ENCODE measurements at places on chromosomes 3 and 15.

- no peak for DNase-seq
These were observed 691.5 kb upstream of the CCDC54 start for GRCh38 chr3:106685745-106686144.

DNA sequence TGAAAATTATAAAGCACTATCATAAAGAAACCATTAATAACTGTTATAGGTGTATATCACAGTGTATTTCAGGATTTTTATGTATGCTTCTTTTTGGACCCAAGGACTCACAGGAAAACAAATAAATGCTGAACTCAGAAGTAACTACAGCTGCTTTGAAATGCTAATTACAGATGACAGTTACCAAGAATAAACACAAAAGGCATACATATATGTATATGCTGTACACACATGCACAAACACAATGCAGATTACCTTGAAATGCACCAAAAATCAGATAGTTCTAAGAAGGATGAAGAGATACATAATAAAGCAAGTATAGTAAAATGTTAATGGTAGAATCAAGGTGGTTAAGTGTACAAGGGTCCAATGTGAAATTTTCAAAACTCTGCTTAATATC lies 52.2 kb downstream of the ZNF280D start:
- DNase-seq = no peak

DNA sequence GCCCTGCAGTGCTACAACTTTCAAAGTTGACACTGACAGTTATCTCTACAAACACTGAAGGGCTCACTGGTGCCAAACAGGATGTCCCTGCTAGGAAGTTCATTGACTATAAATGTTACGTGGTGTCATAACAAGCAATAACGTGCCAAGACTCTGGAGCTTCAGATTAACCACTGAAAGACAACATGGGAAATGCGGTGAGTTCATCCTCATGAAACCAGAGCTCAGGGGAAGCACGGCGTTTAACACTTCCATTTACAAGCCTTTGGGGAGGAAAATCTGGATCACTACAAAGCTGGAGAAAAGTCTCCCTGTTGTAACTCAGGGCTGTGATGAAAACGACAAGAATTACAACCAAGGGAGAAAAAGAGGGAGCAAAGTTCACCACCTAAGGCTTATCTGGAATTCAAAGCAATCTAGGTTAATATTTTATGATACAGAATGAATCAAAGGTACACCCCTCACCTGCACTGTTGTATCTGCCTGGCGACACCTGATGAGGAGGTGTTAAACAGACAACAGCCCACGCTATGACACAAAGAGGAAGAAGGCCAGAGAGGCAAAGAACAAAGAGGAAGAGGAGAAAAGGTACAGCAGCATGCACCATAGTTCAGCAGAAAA lies 27.0 kb downstream of the SHQ1 start:
- no peak for DNase-seq

DNA sequence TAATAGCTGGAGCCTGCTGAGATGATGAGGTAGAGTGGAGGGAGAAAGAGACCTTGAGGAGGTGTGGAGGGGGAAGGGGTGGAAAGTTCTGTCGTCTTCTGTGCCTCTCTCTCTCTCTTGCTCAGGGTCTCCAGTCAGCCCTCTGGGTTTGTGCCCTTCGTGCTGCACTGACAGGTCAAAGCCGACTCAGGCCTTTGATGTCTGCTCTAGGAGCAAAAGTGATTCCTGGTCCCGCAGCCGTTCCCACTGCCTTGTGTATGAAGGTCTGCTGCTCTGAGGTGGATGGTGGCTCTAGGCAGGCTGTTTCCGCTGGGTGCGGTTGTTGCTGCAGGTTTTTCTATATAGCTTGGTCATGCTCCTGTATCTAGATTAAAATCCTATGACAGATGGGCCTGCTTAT lies 89.4 kb downstream of the IGF1R start:
- no peak for DNase-seq

GRCh38 chr15:101203607-101204189 lies 48.1 kb downstream of the CHSY1 start:
- no peak for DNase-seq

- no peak for DNase-seq
These were observed 10.7 kb upstream of the BBX start for GRCh38 chr3:107512108-107512507.

DNA sequence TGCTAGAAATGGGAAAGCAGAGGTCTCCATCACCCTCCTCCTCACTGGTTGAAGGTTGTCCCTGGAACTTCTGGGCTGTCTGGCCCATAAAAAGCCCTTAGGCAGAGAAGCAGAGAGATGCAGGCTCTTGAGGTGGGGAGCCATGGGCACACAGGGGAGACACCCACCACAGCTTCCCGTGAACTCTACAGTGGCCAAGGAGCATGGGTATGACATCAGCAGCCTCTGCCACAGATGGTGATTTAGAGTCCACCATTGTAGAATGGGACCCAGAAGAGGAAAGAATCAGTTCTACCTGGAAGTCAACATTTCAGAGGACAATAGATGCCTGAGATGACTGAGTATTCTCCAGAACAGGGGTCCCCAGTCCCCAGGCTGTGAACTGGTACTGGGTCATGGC lies 105.6 kb upstream of the LRRN1 start:
- DNase-seq = no peak

DNA sequence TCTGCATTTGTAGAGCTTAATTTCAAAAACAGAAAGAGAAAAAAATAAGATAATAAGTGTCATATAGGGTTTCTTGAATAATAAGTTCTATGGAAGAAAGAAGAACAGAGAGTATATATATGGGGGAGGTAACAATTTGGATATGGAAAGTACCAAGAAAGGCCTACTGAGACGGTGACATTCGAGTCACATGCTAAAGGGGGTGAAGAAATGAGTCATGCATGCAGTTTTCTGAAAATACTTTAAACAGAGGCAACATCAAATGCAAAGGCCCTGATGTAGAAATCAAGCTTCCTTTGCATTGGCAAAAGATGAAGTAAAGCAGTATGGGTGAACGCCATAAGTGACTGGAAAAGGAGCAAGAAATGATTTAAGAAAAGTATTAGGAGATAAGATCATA lies 371.6 kb upstream of the ZNF385D start:
- DNase-seq = no peak

DNA sequence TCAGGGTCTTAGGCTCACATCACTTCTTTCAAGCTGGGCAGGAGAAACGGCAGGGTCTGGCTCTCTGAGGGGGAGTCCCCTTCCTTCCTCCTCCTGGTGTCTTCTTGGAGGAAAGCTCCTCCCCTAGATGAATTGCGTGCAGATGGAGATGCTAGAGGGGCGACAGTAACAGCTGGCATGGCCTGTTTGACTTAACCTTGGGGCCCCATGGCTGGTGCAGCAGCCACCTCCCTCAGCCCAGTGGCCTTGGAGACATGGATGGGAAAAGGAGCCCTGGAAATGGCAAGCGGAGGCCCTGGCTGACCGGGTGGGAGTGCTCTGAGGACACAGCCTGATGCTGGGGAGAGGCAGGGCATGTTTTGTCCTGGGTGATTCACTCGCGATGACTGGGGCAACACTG lies 20.2 kb downstream of the PAK6 start:
- DNase-seq = no peak

- DNase-seq = no peak
These were observed 218.0 kb upstream of the ROBO1 start for GRCh38 chr3:79985816-79986215.

GRCh38 chr3:110589341-110589740 lies 482.3 kb upstream of the NECTIN3 start:
- DNase-seq = no peak

DNA sequence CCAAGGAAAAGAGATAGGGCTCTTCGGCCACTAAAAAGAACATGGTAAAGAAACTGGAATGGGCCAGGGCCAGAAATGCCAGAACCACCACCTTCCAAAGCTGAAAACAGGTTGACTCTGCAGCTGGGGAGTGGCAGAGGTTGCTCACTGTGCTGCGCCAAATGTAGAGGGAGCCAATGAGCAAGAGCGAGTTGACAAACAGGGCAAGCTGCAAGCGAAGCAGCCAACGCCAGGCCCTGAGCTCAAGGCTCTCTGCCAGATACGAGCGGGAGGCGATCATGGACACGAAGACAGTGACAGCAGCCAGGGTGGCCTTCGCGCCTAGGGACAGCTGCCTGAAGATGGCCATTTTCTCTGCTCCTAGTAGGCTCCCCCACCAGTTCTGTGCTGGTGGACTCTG lies 3.1 kb downstream of the GLB1 start:
- DNase-seq = no peak

GRCh38 chr3:185778821-185779220 lies 46.0 kb downstream of the IGF2BP2 start:
- no peak for DNase-seq

DNA sequence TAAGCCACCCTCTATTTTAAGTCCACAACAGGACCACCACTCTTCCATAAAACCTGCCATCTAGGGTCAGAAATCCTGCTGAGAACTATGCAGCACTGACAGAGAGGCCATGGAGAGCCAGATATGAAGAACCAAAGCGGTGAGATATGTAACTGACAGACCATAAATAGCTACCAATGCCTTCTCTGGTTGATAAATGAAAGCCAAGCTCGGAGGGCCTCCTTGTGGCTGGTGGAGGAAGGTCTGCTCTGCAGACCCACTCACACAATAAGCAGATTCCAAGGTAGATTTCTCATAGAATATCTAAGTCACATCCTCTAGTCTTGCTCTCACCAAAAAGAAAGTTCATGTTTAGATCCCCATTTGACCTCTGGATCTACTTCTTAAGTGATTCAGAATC lies 38.9 kb downstream of the RYK start:
- DNase-seq = peak; percentile 28

- no peak for DNase-seq
These were observed 53.9 kb downstream of the RLBP1 start for GRCh38 chr15:89167267-89168176.

DNA sequence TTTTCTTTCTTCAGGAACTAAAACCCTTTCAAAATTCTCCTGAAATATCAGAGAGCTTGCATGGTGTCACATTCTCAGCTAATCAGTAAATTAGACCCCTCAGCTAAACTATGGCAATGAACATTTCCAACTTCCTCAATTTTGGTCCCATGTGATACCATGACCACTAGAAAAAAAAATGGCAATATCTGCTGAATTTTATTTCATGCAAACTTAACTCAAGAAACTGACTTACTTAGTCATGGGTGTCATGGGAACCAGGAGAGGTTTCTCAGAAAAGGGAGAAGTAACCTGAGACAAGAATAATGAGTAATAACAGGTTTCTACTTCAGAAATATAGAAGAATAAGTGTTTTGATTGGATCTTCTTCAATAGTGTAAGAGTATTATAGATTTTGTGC lies 784.6 kb upstream of the ALCAM start:
- DNase-seq = no peak

- no peak for DNase-seq
These were observed 93.1 kb upstream of the SLC6A11 start for GRCh38 chr3:10722911-10723310.

DNA sequence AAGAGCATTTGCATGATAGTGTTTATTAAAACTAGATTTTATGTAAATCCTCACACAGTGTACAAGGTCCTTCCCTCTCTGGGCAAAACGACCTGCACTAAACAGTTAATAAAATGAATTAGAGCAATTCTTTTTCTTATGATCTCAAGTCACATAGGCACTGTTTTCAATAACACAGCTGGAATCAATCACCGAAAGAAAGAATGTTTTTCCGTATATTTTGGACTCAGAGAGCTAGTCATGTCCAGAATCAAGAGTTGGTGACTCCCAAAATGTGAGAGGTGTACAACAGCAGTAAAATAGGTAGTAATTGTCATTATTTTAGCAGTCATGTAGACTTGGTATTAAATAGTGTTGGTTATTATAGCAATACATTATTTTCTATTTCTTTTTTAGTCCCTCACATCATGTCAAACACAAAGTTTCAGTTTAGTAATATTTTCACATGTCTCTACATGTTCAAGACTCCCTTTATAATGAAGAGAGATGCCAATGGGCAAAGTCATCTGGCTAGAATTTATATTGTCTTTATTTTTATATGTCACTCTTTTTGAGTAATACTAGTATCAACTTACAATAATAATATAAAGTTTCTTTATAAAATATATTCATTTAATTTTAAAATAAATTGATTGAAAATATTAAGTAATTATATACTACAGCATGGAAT lies 448.6 kb upstream of the CDIN1 start:
- no peak for DNase-seq

- no peak for DNase-seq
These were observed 3.7 kb downstream of the IFRD2 start for GRCh38 chr3:50288387-50289007.

DNA sequence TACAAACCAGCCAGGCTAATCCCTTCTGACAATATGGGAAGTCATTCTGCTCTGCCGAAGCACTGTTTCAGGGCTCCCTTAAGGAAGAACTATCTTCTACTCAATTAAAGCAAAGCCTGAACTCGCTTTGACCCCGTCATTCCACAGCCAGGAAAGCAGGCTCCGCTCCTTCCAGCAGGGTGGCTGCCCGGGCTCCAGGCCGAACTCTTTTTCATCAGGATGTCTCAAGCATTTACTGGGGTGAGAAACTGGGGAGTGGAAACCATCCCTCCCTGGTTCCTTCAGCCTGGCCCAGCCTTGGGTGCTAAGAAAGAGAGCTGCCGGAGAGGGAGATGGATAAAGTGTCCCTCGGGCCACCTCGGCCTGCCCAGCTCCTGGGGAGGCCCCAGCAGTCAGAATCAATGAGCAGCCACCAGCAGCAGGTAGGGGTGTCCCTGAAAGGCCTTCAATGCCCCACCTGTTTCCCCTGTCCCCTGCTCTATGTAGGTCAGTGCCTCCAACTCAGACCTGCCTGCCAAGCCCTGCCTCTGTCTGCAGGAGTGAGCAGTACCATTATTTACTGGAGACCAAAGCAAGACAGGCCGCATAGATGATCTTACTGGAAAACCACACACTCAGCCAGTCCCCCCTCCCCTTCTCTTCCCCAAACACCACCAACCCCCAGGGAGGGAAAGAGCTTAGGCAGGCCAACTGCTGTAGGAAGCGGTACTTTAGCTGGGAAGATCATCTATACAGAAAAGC lies 225.6 kb upstream of the TLE3 start:
- DNase-seq = peak; percentile 33

- no peak for DNase-seq
These were observed 10.3 kb upstream of the IL12A start for GRCh38 chr3:159978353-159978752.

GRCh38 chr3:75180235-75180944 lies 483.7 kb upstream of the FRG2C start:
- no peak for DNase-seq

DNA sequence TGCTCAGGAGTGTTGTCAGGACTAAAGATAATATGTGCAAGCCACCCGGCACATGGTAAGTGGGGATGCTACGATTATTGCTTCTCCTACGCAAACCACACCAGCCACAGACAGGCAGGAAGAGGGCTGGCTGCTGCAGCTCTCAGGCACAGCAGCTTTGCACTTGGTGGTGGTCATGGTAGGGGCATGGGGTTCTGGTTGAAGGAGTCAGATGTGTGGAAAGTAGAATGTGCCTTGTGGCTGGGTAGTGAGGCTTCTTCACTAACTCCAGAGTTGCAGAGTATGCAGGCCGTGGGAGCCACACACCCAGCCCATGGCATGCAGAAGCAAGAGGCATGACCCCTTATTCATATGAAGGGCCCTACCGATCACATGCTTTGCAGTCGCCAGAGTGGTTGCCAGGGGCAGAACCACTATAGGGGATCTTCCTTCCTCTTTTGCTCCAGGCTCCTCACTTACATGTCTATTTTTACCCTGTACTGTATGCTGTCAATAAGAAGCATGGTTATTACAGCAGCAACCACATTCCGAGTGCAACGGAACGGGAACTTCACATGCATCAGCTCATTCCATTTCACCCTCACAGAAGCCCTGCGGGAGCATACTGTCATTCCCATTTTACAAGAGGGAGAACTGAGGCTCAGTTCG lies 59.2 kb upstream of the HERC1 start:
- DNase-seq = no peak

Measured in nephron progenitor cell (in vitro differentiated cells).